ENCODE measurements at places on chromosomes 3 and 15.

GRCh38 chr3:5304789-5305683 is 117.5 kb downstream of the EDEM1 start:
- peak; percentile 74 for DNase-seq

- peak; percentile 83 for DNase-seq
Measured at GRCh38 chr15:89307791-89308190, 26.8 kb downstream of the POLG start.

DNA sequence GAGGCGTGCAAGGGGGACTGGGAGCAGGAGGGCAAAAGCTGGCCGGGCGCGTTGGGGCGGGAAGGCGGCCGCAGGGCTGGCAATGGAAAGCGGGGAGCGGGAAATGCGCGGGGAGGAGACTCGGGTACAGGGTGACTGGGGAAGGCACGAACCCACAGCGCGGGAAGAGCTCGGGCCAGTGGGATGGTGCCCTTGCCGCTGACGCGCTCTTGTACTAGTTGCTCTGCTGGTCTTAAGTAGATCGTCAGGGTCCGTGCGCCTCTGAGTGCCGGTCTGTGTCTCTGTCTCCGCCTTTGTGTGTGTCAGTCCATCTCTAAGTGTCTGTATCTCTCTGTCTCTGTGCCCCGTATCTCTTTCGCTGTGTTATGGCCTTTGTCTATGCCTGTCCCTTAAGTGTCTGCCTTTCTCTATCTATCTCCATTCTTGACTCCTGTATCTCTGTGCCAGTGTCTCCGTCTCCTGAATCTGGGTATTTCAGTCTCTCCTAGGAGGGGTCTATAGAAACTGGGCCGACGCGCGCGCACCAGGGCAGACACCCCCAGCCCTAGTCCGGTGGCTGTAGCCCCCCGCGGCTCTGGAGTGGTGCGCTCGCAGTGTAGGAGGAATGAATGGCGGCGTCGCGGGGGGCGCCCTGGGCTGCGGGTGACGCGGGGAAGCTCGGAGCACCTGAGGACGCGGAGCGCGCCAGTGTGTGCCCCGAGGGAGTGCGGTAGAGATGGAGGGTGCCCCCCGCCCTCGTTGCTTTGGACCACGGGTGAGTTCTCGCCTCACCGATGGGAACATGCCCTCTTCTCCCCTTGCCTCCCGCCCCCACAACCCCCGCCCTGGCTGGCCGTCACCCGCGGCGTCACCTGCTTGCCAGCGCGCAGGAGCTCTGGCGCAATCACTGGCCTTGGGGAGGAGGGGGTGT is 756 bp upstream of the CAMK2N2 start:
- peak; percentile 21 for DNase-seq

DNA sequence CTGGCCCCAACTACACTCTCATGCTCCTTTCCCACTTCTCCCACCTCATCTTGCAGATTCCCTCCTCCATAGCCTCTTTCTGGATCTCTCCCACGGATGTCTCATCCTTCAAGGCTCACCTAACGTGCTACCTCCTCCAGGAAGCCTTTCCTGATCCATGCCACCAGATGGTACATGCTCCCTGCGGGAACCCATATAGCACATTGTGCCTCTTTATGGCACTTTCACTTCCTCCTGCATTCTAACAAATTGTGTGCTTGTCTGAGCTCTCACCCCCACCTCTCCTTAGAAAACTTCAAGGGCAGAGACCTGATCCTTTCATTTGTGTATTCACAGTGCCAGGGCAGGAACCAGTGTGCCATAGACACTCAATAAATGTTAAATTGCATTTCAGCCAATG is 63.0 kb downstream of the HES1 start:
- DNase-seq: no peak

GRCh38 chr15:88032787-88033186 is 223.8 kb downstream of the NTRK3 start:
- DNase-seq: peak; percentile 1

GRCh38 chr15:98776607-98777281 is 128.4 kb downstream of the IGF1R start:
- peak; percentile 95 for DNase-seq

DNA sequence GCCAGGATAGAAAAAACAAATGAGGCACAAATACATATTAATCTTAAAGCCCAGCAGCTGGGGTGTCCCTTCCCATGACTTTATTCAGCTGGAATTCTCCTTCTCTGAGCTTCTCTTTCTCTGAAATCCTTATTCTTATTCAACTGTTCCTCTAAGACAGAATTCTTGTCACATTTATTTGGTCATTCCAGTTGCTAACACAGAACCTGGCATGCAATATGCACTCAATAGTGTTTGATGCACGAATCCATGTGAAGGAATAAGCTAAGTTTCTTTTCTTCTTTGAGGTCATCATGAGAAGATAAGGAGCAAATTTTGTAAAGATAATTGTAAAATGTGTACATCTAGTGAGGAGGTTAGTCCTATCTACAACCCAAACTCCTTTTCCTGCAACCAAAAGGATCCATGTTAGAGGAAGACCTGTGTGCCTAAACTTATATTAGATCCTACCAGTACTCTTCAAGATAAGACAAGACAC is 154.2 kb upstream of the KCNMB2 start:
- no peak for DNase-seq
